Adrenal gland (tissue), 19 donors: ENCODE measurements at places on chromosomes 2 and 18. TPM values are rescaled to one million over a fixed set of nuclear protein-coding genes. Genes with fewer than 3 reads are reported as not detected.

ALK gene
- 0.53 TPM for total RNA-seq

TUBA3E gene
- total RNA-seq: not detected

GPR45 gene
- total RNA-seq: not detected

USP40 gene
- total RNA-seq: 44.1 TPM

SNTG2 gene
- total RNA-seq: 1.4 TPM

PSMA8 gene
- total RNA-seq: not detected

XDH gene
- total RNA-seq: not detected

HTR2B gene
- 54.9 TPM for total RNA-seq
